ENCODE measurements at places on chromosomes 6 and 20.

- DNase-seq: no peak
Measured at GRCh38 chr6:80126657-80127345, 20.3 kb downstream of the BCKDHB start.

GRCh38 chr6:12178521-12178920, 111.6 kb upstream of the EDN1 start:
- DNase-seq: no peak

- no peak for DNase-seq
Measured at GRCh38 chr6:87230801-87231200, 75.4 kb downstream of the ZNF292 start.

DNA sequence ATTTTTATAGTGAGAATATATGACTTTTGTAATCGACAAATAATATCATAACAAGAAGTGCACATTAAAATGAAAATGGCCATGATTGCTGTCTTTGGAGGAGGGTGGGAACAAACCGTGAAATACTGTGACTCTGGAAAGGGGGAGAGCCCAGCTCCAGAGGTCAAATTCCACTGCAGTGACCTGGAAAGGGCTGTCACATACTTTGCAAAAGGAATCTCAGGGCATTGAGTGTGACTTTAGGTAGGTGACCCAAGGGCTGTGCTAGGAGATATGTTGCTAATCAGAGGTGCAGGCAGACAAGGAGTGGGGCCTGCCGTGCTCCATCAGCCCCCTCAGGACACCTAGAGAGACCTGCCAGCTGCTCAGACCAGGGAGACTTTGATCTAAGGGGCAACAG, 28.1 kb upstream of the BMP7 start:
- no peak for DNase-seq

DNA sequence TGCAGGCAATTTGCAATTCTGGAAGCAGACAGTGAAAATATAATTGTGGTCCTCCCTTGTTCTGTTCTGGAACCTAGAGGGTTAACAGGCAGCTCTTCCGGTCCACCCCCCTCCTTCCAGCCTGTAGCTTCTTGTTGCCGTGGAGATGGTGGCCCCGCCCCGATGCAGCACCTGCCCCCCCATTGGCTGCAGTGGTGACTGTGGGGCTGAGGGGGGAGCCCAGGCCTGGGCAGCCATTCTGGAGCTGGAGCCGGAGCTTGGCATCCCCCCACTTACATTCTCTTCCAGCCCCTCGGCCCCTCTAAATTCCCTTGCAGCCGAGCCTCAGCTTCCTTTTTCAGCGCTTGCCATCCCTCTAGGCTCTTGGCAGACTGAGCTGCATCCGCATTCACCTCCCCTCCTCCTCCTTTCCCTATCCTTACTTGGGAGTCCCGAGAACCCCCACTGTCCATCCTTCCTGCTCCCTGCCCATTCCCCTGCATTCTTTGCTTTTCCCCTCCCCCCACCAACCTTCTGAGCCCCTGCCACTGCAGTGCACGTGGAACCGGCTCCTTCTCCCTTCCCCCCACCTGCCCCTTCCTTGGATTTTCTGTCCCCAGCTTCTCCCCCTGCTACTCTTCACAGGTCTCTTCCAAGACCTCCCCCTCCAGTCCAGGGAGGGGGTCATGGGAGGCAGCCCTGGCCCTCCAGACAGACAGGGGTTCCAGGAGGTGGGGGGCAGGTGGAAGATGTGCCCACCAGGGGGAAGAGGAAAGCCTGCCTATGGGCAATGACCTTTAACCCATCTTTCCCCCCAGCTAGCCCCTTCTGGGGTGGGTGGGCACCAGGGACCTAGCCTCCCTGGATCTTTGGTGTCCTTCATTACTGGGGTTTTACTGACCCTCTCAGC, 11.4 kb downstream of the SYNGAP1 start:
- DNase-seq: no peak

- no peak for DNase-seq
Measured at GRCh38 chr20:50674138-50674825, 17.1 kb downstream of the RIPOR3 start.

- no peak for DNase-seq
Measured at GRCh38 chr6:136771306-136771705, 21.0 kb downstream of the MAP3K5 start.

- no peak for DNase-seq
Measured at GRCh38 chr20:2165871-2166270, 64.2 kb downstream of the STK35 start.

- DNase-seq: no peak
Measured at GRCh38 chr6:169225131-169225576, 28.5 kb downstream of the THBS2 start.

DNA sequence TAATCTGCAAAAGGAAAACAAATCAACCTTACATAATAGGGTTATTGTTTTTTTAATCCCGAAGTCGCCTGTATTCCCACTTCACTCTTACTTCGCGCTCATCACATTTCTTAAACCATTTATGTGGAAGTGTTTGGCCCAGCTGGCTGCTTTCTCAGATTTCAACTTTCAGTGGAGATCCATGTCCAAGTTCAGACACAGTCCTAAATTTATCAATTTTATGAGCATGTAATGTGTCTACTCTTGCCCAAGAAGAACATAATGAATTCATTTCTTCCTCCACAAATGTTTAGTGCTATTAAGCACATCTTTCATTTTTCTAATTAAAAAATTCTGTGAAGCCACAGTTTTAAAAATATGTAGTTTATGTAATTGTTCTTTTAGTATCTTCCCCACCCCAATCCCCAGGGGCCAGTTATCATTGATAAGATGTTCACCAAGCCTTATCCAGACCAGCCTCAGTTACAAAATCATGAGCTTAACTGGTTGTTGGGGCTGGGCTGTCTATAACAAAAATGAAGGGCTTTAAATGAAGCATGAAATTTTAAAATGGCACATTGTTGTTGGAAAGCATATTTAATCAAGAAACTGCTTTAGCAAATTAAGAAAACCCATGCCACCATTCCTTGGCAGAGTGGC, 151.7 kb downstream of the UST start:
- peak; percentile 39 for DNase-seq

DNA sequence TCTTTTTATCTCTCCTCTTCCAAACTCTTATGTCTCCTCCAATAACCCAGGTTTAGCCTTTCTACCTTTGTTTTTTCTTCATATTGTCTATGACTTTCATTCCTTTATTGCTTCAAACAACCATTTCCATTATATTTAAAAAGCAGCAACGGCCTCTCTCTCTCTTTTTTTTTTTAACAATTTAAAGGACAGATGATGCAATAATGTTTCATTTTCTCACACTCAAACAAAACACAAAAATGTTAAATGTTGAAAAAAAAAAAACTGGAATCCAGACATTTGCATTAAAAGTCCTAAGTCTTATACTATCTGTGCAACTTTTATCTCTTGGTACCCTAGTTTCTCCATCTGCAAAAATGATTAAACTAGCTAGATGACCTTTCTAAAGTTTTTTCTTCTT, 105.8 kb downstream of the LMBRD1 start:
- no peak for DNase-seq

GRCh38 chr20:37846573-37846972, 56.4 kb upstream of the VSTM2L start:
- DNase-seq: no peak

DNA sequence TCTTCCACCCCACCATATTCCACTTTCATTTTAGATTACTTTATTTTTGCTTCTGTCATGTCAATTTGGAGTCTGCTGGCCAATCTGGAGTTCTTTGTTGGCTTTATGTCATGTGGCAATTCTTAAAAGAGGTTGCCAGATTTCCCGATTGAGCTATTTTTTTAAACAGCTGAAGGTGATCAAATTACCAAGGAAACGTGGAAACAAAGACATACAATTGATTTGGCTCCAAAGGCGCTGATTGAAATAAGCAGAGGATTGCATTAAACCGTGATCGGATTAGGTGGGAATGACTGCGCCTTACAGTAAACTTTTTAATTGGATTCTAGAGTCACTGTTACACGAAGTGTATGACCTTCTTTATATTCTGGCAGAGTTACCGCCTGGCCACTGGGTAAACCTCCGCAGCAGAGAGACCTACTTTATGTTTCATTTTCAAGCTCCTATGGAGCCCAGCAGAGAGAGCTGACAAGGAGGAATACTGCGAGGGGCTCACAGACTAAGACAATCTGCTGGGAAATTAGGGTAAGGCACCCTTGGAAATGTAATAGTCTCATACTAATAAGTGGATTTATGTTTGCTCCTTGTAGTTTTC, 37.9 kb downstream of the SIM1 start:
- no peak for DNase-seq

GRCh38 chr6:38077488-38078030, 258.0 kb downstream of the ZFAND3 start:
- no peak for DNase-seq

GRCh38 chr6:90386399-90387382, 90.0 kb upstream of the BACH2 start:
- no peak for DNase-seq

GRCh38 chr20:48752963-48753362, 74.8 kb downstream of the PREX1 start:
- DNase-seq: no peak

- DNase-seq: no peak
Measured at GRCh38 chr20:60295214-60295613, 337.0 kb downstream of the CDH26 start.

DNA sequence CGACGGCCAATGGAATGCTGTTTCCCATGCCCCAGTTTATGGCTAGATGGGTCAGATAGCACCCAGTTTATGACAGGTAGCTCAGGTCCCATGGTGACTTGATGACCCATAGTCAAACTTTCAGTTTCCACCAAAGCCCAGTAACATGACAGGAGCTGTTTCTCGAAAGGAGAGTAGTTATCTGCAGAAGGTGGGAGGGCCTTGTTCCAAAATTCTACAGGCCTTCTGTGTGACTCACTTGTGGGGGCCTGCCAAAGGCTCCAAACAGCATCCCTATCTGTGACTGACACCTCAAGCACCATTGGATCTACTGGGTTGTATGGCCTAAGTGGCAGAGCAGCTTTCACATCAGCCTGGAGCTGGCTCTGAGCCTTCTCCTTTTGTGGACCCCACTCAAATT, 379.7 kb upstream of the MANEA start:
- no peak for DNase-seq

DNA sequence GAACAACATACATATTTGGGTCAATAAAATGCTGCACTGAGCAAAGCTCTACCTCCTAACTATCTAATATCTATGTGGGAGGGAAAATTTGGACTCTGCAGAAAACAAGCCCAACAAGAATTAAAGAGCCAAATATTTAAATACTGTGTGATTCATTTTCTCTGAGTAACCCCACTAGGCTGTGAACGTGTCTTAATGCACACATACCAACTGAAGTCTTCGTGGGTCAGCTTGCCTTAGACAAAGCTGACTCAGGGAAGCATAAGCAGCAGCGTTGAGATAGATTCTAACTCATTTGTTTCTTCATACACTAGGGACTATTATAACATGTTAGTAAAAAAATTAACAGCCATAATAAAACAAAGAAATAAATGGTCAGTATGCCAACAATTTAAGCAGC, 114.3 kb downstream of the GJA1 start:
- DNase-seq: no peak

GRCh38 chr6:157956171-157956730, 25.4 kb upstream of the SYNJ2 start:
- no peak for DNase-seq

- DNase-seq: no peak
Measured at GRCh38 chr6:106512048-106512967, 117.0 kb downstream of the RTN4IP1 start.

GRCh38 chr6:13764996-13765395, 49.4 kb downstream of the MCUR1 start:
- DNase-seq: no peak

DNA sequence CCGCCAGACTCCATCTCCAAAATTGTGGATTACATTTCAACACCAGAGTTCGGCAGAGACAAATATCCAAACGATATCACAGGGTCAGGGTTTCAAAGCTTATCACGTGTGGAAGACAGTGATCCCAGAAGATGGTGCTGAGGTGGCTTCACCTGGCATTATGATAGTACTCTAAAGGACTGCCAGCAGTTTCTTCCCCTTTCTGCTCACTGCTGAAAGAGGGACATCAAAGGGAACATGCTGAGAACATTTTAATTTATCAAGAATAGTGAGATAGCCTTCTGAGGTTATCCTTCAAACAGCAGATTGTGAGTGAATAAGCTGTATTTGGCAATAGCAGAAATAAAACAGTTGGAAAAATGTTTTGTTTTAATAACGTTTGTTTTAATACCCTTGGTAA, 79.7 kb downstream of the FIG4 start:
- DNase-seq: no peak

DNA sequence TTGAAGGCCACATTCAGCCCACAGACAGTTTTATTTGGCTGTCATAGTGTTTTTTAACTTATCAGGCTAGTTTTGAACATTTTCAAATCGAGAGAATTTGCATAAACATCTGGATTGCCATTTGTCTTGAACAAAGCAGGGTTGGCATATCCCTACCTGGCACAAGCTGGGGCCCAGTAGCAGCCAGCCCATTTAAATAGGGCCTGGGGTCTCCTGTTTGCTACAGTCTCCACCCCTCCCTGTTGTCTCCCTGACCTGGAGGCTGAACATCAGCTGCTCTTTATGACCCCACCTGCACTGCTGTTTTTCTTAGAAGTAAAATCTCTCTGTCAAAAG, 10.5 kb downstream of the BCAS4 start:
- no peak for DNase-seq

DNA sequence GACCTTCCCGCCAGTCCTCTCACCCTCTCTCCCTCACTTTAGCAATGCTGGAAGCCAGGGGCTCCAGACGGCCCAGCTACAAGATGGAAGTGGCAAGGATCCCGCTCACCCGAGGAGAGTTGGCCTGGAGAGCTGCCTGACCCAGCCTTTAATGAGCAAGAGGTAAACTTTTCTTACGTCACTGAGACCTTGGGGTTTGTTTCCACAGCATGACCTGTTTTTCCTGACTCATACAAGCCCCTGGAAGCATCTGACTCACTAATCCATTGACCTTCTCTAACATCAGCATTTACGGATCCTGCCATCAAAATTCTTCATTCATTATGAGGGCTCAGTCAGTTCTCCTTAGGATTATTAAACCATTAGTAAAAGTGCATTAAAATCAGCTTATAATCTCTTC, 120.4 kb downstream of the MYLK4 start:
- DNase-seq: no peak

DNA sequence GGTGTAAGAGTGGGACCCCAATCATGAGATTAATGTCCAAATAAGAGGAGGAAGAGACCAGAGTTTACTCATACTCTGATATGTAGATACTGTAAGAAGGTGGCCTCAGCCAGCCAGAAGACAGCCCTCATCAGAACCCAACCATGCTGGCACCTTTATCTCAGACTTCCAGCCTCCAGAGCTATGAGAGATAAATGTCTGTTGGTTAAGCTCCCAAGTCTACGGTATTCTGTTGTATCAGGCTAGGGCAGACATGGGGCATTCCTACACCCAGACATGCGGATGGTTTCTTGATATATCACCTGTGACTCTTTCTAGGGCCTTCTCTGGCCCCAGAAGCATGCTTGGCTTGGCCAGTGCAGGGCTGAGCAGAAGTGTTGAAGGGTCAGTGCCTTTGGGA, 247.4 kb upstream of the RIN2 start:
- no peak for DNase-seq

GRCh38 chr20:845226-845868, 11.8 kb downstream of the FAM110A start:
- DNase-seq: no peak

- no peak for DNase-seq
Measured at GRCh38 chr6:75142721-75143120, 63.1 kb downstream of the COL12A1 start.

- no peak for DNase-seq
Measured at GRCh38 chr6:38713812-38714211, 1.3 kb upstream of the DNAH8 start.
